Stimulated activated CD4-positive, alpha-beta T cell treated with anti-CD3 and anti-CD28 coated beads, Interleukin-1b, Interleukin-23, amount 100 ng/mL, for 1 hour (primary cell): ENCODE measurements at places on chromosomes 2 and 18.
A peak's percentile ranks its signal among the peaks of the same experiment; 100 is the strongest.

GRCh38 chr18:59383851-59384250, 24.8 kb upstream of the LMAN1 start:
- DNase-seq = no peak

- DNase-seq = no peak
Measured at GRCh38 chr2:127512362-127512761, 13.9 kb downstream of the IWS1 start.

- DNase-seq = no peak
Measured at GRCh38 chr2:96161898-96162297, 16.7 kb upstream of the DUSP2 start.

DNA sequence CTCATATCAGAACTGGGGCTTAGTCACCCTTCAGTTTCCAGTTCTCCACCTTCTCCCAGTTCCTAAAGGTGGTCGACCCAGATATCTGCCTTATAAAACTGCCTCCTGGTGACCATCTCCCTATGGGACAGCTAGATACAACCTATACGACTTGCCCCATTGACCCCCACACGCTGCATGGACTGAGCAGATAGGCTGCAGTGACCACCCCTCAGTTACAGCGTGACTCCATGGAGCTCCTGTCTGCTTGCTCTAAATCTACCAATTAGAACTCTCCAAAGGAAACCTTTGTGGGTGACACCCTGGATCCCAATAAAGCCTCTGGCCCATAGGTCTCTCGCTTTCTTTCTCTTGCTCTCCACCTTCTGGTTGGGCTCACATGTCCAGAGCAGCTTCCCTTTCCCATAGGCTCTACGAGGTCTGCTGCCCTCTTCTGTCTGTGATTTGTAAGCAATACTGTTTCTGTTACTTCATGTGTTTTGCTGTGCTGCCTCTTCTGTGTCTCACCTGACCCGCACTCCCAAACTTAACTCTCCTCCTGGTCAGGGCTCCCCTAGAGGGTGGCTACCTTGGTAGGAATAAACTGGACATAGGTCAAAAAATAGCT, 971.3 kb upstream of the FAM98A start:
- no peak for DNase-seq

GRCh38 chr2:144078802-144079724, 440.9 kb downstream of the ZEB2 start:
- DNase-seq = no peak

DNA sequence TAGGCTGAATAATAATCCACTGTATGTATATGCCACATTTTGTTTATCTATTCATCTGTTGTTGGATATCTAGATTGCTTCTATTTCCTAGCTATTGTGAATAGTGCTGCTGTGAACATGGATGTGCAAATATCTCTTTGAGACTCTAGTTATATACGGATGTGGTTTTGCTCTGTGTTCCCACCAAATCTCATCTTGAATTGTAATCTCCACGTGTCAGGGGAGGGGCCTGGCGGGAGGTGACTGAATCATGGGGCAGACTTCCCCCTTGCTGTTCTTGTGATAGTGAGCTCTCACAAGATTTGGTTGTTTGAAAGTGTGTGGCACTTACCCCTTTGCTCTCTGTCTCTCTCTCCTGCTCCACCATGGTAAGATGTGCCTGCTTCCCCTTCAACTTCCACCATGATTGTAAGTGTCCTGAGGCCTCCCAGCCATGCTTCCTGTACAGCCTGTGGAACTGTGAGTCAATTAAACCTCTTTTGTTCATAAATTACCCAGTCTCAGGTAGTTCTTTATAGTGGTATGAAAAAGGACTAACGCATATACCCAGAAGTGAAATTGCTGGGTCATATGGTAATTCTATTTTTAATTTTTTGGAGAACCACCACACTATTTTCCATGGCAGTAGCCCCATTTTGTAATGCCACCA, 86.1 kb upstream of the UPP2 start:
- no peak for DNase-seq

GRCh38 chr2:159788253-159788652, 9.8 kb downstream of the CD302 start:
- DNase-seq = no peak

- no peak for DNase-seq
Measured at GRCh38 chr2:166332106-166332505, 43.6 kb downstream of the SCN9A start.

DNA sequence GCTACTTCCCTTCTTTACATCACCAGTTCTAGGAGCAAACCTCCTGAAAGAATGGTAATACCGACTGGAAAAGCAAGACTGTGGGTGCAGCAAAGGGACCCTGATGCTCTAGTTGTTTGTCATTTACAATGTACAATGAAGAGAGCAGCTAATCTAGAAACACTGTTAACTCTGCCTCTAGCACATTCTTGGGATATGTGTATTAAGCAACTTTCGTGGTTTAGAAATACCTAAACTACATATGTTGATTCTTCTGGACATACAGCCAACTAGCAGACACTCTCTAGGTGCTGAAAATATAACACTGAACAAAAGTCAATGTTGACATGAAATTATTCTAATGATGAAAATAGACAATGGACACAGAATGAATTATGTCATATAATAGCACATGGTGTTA, 440.3 kb upstream of the MC4R start:
- no peak for DNase-seq

- no peak for DNase-seq
Measured at GRCh38 chr2:128510701-128511397, 192.2 kb upstream of the HS6ST1 start.

DNA sequence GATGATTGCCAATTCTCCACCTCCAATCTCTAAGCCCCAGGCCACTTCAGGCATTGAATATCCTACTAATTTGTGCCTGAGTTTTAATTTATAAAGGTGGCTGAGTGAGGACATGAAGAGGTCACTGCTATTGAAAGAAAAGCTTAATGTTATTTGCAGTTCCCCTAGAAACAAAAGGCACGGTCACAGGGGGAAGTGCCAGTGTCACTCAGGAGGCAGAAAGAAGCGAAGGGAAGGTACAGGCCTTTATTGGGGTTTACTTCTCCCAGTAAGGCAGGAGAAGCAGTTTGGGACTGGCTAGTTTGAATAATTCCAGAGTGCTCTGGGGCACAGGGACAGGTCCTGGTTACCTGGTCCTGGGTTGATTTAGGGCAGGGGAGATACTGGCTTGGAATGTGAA, 1.7 kb upstream of the ABHD1 start:
- no peak for DNase-seq

GRCh38 chr2:201127570-201127969, 11.6 kb downstream of the CFLAR start:
- DNase-seq = no peak

DNA sequence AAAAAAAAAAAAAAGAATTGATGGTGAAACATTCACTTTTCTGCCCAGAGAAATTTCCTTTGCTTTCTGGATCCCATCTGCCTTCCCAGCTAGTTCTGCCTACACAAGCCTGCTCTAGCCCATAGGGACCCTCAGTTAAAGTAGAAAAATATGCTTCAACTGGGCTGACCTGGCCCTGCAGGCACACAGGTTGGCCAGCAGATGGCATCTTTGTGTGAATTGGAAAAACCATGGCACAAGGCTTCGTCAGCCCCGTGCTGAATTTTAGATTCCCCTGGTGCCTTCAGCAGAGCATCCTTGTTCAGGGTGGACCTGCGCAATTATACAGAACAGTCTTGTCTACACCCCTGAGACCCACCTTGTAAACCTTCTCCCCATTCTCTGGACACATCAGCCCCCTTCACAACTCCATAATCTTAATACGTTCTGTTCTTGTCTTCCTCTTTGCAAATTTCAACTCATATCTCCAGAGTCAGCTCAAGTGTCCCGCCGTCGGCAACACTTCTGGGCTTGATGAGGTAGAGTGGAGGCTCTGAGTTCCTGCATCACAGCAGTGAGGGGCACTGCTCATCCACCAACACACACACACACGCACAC, 114.5 kb downstream of the INSIG2 start:
- DNase-seq = peak; percentile 29

- DNase-seq = no peak
Measured at GRCh38 chr2:110157153-110157793, 41.7 kb upstream of the MALL start.

GRCh38 chr2:106664669-106665068, 177.5 kb downstream of the CD8B2 start:
- DNase-seq = no peak

- no peak for DNase-seq
Measured at GRCh38 chr2:63865159-63865799, 23.6 kb downstream of the UGP2 start.

DNA sequence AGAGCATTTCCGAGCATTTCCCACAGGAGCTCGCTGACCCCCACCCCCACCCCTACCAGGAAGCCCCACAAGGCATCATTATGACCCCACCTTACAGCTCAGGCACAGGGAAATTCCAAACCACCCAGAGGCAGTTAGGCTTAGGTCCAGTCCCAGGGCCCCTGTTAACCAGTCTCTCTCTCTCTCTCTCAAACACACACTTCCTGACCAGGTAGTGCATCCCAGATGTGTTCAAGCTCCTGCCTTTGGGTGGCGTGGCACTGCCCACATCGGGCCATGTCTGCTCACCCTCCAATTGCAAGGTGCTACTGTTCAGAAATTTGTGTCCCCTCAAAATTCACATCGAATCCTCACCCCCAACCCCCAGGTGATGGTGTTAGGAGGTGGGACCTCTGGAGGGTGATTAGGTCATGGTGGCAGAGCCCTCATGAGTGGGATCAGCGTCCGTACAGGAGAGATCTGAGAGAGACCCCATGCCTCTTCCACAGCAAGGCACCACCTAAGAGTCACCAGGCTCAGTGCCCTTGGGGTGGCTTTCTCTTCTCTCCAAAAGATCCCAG, 8.8 kb downstream of the COPS9 start:
- DNase-seq = no peak
